Retinal pigment epithelial cell (primary cell): ENCODE measurements at places on chromosomes 7 and 10.

GRCh38 chr10:44619521-44619920 lies 234.6 kb upstream of the CXCL12 start:
- no peak for DNase-seq

DNA sequence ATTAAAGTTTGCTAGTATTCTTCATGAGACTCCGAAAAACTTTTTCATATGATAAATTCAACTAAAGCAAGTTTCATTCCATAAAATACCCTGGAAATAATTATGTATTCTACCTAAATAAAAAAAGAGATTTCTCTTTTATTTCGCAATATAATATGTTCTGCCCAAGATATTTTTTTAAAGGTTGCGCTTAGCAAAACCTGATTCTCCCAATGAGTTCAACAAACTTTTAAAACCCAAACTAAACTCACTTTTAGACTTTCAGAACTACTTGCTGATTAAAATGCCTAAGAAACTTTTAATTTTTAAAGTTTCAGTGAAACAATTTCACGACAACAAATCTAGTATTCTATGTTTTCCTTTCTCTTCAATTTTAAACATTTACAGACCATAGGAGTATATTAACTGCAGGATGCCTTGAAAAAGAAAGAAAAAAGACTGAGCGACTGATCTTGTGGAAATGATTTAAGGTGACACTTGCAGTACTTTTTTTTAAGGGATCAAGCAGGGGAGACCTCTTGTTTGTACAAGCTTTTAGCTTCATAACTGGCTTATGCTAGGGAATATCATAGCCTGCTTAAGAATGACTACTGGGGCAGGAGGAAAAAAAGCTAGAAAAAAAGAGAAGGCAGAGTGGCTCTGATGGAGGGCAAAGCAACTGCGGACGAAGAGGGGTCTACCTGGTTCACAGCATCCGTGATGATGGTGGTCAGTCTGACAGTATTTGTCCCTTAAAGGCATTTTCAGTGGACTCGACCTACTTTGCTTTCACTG lies 1.5 kb downstream of the ZNF800 start:
- peak; percentile 34 for DNase-seq

GRCh38 chr7:26664274-26664673 lies 200.1 kb downstream of the SKAP2 start:
- no peak for DNase-seq

GRCh38 chr7:47944536-47945260 lies 3.6 kb downstream of the PKD1L1 start:
- no peak for DNase-seq

GRCh38 chr10:4676566-4676965 lies 149.4 kb upstream of the AKR1E2 start:
- DNase-seq, result no peak

- no peak for DNase-seq
Observed at GRCh38 chr7:117084286-117084685, 131.0 kb downstream of the ST7 start.

DNA sequence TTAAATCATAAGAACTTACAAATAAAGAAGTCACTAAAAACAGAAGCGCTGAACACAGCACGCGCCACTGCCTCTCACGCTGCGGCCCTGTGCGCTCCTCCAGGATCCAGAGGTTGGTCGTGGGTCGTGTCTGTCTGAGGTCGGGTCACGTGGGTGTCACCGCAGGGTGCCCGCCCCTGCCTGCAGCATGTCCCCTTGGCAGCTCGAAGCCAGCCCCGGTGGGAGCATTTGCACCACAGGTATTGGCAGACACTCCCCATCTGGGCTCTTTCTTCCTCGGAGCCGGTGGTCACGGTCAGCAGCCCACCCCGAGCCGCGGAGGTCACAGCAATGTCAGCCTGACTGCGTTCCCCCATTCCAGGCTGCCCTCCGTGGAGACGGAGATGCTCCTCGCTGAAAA lies 88.6 kb downstream of the PDGFA start:
- DNase-seq, result no peak

GRCh38 chr7:4084271-4084670 lies 597.8 kb upstream of the FOXK1 start:
- no peak for DNase-seq

GRCh38 chr10:35006836-35007235 lies 83.3 kb downstream of the CUL2 start:
- no peak for DNase-seq

- DNase-seq, result no peak
Observed at GRCh38 chr10:56222237-56222636, 138.8 kb downstream of the ZWINT start.

- DNase-seq, result peak; percentile 40
Observed at GRCh38 chr7:88218836-88219605, 817 bp downstream of the SRI start.

GRCh38 chr10:873020-873419 lies 58.5 kb downstream of the LARP4B start:
- no peak for DNase-seq

GRCh38 chr10:12471135-12471534 lies 121.8 kb downstream of the CAMK1D start:
- no peak for DNase-seq

DNA sequence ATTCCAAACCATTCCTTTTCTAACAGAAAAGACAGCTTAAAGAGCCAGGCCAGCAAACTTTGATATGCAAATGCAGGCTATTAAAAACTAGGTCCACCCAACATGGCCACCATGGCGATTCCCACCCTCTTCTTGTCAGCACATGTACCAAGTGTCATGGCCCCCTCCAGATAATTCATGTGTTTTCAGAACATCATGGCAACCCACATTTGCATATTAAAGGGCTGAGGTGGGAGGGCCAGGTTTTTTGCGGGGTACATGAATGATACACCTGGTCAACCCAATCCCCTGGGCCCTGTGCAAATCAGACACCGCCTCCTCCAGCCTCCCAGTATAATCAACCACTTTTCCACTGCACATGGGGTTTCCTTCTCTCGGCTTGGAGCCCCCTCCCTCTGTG lies 965 bp upstream of the ERVW-1 start:
- DNase-seq, result no peak

- DNase-seq, result no peak
Observed at GRCh38 chr7:100602889-100603725, 944 bp downstream of the PCOLCE start.

DNA sequence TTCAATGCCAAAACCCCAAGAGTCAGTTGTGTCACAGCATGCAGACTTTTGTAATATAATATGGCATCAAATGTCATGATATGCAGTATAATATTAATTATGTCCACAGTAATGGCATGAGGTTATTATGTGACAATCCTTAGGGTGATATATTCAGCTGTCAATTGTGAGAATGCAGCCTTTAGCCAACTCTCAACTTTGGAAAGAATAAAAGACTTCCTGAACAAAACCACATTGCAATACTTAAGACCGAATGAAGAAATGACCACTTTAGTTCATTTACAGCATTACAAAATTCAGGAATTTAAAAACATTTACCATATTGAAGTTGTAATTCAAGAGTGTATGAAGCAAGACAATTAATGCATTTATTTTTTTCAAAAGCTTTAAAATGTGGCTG lies 45.4 kb downstream of the CPVL start:
- no peak for DNase-seq
